CD4-positive, alpha-beta T cell treated with Interferon gamma for 1 hour (primary cell): ENCODE measurements at places on chromosomes 1 and 21.

- no peak for DNase-seq
Observed at GRCh38 chr1:119361620-119362344, 6.8 kb upstream of the HAO2 start.

DNA sequence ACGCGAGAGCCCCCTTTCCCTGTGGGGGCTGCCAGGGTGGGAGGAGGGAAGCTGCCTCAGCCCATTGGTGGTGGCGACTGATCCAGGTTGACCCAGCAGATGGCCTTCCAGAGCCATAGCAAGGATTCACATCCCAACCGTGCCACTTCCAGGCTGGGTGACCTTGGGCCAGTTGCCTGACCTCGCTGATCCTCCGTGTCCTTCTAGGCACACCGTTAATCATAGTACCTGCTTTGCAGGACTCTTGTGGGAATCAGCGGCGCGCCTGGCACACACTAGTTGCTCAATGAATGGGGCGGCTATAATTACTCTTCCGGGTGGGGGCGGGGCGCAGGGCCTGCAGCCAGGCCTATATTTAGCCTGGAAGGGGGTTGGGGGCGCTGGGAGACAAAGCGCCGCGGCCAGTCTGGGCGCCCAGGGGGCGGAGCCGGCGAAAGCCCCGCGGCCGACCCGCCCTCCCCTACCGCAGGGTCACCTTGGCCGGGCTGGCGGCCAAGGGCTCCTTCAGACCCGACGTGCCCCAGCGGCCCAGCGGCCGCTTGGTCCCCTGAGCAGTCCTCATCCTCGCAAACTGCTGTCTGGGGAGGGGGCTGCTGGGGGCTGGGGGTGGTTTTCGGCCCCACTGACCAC is 5.1 kb downstream of the HSPB7 start:
- peak; percentile 11 for DNase-seq

DNA sequence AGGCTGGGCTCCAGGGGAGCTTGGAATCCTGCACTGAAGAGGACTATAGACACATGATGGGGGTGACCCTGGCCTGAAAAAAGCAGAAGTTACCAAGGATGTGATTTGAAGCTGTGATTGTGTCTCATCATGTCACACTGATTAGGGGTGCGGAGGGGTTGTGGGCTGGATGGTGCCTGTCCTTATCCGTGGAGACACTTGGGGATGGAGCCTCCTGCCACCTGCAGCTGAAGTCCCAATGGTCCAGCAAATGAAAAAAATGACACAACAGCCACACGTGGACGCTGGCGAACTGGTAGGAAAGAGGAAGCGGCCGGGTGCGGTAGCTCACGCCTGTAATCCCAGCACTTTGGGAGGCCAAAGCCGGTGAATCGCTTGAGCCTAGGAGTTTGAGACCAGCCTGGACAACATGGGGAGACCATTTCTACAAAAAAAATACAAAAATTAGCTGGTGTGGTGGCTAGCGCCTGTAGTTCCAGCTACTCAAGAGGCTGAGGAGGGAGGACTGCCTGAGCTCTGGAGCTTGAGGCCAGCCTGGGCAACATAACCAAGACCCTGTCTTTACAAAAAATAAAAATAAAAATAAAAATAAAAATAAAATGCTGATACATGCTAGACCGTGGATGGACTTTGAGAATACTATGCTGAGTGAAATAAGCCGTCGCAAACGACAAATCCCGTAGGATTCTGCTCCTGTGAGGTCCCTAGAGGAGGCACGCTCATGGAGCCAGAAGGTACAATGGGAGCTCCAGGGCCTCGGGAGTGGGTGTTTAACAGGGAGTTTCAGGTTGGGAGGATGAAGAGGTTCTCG is 838 bp upstream of the IBA57 start:
- peak; percentile 23 for DNase-seq

DNA sequence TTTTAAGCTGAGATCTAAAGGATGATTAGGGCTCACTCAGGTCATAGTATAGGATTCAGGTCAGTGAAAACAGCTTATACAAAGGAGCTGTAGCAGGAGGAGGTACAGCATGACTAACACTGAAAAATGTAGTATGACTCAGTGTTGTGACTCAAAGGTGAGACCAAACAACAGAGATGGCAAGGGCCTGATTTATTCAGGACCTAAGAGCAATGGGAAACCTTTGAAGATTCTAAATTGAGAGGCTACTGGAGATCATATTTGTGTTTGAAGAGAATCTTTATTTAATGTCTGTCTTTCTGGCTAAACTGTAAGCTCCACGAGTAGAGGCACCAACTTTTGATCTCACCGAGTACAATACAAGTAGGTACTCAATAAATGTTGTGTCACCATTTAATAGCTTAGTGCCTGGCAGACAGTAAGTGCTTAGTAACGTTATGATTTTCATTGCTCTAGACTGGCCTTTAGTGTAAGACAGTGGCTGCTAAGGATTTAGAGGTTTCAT is 43.5 kb downstream of the PRKAA2 start:
- no peak for DNase-seq

- peak; percentile 49 for DNase-seq
Observed at GRCh38 chr1:64744492-64745180, at the start of gene RAVER2. Gene RAVER2, plus strand, starts transcription at chr1:64745075. Its CDS starts 98 bp downstream, at chr1:64745173.

- DNase-seq, result no peak
Observed at GRCh38 chr1:151619489-151620093, 7.7 kb downstream of the SNX27 start.

GRCh38 chr1:180988253-180988752 is 34.4 kb downstream of the STX6 start:
- DNase-seq, result no peak

- no peak for DNase-seq
Observed at GRCh38 chr1:118100686-118101514, 84.1 kb downstream of the SPAG17 start.

GRCh38 chr1:209755256-209755655 is 597 bp upstream of the TRAF3IP3 start:
- DNase-seq, result no peak

GRCh38 chr1:64388336-64388735 is 81.6 kb upstream of the CACHD1 start:
- no peak for DNase-seq
